ENCODE measurements at places on chromosomes 7 and 10.

DNA sequence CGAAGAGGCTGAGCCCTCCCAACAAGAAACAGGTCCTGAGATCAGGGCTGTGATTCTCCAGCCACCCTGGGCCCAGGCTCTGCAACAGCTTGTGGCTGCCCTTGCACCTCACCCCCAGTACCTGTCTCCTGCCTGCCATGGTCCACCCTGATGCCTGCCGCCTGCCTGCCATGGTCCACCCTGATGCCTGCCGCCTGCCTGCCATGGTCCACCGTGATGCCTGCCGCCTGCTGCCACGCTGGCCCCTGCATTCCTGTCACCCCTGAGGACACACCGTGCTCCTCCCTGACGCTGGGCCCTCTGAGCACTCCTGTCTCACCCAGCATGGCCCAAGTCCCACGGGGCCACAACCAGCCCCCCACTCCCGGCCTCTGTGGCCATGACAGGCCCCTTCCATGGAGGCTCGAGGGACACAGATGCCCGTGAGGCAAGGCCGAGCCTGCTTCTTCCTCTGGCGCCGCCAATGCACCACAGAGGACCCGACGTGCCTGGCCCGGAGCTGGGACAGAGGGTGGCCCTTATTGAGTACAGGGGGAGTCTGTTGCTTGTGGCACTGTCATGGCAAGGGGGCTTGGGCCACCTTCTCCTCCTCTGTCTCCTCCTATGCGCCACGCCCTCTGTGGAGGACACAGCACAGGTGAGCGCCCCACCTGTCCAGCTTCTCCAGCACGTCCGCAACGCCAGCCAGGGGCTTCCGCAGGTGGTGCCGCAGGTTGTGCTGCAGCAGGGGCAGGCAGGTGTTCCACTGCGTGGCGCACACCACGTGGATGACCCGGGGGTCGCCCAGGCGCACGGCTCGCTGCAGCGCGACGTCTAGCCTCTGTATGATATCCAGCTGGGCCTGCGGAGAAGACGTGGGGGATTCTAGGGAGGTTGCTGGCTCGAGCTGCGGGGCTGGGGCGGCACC is 18.1 kb downstream of the CFAP46 start:
- DNase-seq, result no peak

GRCh38 chr10:43338117-43338516 is 33.3 kb upstream of the FXYD4 start:
- no peak for DNase-seq

GRCh38 chr10:90817128-90817889 is 40.5 kb downstream of the HTR7 start:
- no peak for DNase-seq

DNA sequence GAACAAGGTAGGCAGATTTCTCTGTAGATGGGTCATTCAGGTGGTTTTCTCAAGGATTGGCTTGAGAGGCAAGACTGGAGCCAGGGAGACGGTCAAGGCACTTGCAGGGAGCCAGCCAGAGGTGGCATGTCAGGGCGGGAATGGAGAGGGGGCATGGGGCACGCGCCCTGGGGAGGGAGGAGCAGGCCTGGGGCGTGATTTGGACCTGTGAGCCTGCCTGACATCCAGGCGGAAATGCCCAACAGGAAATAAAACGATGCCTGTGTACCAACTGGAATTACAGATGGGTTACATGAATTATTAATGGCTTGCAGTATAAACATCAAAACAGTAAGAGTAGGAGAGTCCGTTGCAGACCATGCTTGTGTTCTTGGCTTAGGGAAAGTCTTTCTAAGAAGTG is 8.6 kb upstream of the SUN1 start:
- no peak for DNase-seq

DNA sequence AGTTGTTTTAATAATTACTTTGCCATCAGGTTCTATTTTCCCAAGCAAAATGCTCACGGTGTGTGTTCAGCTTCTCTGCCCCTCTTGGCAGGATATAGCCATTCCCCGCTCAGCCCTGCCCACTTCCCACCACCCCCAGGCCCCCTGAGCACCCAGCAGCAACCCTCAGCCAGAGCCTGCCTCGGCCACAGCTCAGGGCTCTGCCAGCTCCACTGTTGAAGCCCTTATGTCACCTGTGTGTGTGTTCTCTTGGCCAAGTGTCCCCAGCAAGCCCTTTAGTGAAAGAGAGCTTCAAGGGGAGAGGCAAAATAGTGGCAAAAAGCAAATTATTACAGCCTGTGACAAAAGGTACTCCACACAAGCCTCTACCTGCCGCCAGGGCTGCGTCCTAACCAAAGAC is 275.3 kb downstream of the ADARB2 start:
- DNase-seq, result no peak

DNA sequence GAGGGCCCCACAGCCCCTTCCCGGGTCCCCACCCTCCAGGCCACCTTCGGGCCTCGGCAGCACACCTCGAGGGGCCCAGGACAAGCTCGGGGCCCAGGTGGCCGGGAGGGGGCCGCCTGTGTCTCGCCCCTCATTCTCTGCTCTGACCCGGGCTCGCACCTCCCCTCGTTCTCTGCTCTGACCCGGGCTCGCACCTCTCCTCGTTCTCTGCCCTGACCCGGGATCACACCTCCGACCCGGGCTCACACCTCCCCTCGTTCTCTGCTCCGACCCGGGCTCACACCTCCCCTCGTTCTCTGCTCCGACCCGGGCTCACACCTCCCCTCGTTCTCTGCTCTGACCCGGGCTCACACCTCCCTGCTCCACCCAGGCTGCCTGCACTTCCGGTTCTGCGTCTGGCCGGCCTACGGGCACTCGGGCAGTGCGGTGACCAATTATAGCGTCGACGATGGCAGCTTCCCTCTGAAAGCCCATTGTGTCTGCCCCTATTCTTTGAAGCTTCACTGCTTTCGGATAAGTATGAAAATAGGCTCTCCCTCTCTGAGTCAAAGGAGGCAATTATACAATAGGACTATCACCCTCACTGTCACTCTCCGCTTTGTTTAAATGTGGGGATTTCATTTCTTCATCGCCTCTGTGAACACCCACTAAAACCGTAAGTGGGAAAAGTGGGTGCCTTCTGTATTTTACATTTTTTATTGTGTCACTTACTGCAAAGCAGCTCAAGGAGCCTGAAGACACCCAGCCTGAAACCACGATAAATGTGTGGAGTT is 457.4 kb downstream of the DNAJB6 start:
- no peak for DNase-seq

GRCh38 chr10:78974617-78975317 is 94.0 kb upstream of the ZMIZ1 start:
- no peak for DNase-seq

- no peak for DNase-seq
These were observed 96.2 kb upstream of the DUSP5 start for GRCh38 chr10:110401401-110402076.

Data from stimulated activated CD4-positive, alpha-beta T cell treated with anti-CD3 and anti-CD28 coated beads, TNF-alpha, amount 100 ng/mL, for 1 hour (primary cell).